ENCODE measurements at places on chromosomes 5 and 9.
A peak's percentile ranks its signal among the peaks of the same experiment; 100 is the strongest.

GRCh38 chr9:127635201-127635735, 23.2 kb downstream of the STXBP1 start:
- no peak for DNase-seq

DNA sequence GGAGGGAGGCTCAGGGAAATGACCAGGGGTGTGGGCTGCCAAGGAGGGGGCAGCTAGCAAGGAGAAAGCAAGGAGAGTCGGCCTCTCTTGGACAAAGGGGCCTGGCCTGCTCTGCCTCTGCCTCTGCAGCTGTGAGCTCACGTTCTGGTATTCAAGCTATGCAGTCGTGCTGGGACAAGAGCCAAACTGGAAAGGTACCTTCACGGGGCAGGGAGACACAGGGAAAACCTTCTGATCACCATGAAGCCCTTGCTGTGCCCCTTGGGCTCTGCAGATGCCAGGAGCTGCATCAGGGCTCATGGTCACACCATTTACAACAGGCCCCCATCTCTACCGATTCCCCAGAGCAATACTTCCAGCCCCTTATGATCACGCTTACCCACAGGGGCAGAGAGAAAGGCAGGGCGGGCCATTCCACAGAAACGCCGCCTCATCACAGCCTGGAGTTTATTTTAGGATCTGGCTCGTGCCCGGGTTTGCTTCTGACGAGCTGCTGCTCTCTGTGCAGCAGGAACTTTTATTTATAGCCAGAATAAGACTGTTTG, 63.2 kb downstream of the PRRT1B start:
- DNase-seq: peak; percentile 81

- no peak for DNase-seq
Observed at GRCh38 chr9:21452681-21453080, 12.4 kb downstream of the IFNA1 start.

DNA sequence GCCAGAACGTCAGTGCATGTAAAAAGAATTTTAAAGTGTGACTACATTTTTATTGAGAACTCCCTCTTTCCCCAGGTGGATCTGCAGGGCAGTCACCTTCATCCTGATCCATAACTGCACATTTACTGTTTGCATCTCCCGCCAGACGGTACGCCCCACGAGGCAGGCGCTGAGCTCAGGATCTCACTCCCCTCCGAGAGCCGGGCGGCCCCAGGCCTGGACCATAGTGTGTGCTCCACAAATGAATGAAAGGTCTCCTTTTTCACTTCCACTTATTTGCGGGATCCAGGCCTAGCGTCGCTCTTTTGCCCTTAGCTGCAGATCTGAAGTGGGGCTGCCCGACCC, 378 bp downstream of the DROSHA start:
- no peak for DNase-seq

DNA sequence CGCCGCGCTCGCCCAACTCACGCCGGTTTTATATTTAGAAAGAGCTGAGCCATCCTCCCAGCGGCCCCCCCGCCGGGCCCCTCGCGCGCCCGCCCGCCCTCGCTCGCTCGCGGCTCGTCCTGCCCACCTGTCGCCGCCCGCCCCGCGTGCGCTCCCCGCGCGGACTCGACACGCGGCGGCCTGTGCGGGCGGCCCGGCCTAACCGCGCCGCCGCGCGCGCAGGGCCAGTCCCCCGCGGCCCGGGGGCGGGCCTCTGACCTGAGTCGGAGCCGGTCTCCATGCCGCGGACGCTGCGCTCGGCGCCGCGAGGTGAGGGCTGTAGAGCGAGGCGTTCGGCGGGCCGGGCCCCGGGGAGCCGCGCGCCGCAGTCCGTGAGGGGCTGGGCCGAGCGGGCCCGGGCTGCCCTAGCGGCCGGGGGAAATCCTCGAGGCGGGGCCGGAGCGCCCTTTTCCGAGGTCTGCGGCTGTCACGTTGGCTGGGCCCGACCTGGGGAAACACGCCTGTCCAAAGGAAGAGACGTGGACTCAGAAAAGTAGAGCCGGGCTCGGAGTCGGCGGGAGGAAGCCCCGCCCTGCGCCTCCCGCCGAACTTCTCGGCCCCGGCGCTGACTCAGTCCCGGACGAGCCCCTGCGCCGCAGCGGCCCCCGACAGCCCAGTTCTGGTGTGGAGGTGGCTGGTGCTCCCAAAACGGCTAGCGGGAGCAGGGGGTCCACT, at the start of gene ECPAS:
Gene ECPAS, minus strand, starts transcription at position 526 of the 714 bp plus-strand sequence. CDS start 11,465 bp downstream, outside the sequence.
- DNase-seq: peak; percentile 80

DNA sequence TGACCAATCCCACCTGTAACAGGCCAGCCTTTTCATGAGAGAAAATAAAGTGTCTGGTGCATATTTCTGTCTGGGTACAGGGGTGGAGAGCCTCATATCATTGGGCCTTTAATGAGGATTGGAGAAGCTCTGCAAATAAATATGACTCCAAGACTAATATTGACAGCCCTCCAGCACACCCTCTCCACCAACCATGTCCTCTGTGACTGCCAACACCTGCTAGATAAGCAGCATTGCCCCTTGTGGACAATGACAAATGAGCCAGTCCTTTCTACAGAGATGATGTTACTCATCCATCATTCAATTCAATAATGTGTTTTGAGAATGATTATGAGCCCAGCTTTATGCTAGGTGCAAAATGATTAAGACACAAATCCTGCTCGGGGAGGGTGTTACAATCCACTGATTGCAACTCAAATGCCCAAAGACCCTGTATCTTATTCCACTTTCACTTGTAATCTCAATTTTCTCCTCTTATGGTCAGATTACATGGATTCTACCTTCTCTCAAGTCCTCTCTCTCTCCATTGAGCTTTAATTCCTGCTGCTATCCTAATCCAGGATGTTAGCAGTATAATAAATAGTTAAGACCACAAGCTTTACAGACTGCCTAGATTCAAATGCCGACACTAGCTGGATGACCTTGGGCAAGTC, 2.1 kb upstream of the GFRA3 start:
- DNase-seq: no peak

Measured in fibroblast of gingiva (primary cell).